Left lung (tissue), 14 donors: ENCODE measurements at places on chromosomes 7 and 10.

GRCh38 chr10:10259013-10259412 is 758.7 kb upstream of the CELF2 start:
- DNase-seq: no peak

- DNase-seq: no peak
Observed at GRCh38 chr7:107063245-107064120, 19.0 kb downstream of the PRKAR2B start.

GRCh38 chr7:82985144-82985802 is 177.4 kb downstream of the PCLO start:
- DNase-seq: no peak

GRCh38 chr10:88731296-88731695 is 25.2 kb downstream of the LIPK start:
- peak; percentile 16 for DNase-seq

DNA sequence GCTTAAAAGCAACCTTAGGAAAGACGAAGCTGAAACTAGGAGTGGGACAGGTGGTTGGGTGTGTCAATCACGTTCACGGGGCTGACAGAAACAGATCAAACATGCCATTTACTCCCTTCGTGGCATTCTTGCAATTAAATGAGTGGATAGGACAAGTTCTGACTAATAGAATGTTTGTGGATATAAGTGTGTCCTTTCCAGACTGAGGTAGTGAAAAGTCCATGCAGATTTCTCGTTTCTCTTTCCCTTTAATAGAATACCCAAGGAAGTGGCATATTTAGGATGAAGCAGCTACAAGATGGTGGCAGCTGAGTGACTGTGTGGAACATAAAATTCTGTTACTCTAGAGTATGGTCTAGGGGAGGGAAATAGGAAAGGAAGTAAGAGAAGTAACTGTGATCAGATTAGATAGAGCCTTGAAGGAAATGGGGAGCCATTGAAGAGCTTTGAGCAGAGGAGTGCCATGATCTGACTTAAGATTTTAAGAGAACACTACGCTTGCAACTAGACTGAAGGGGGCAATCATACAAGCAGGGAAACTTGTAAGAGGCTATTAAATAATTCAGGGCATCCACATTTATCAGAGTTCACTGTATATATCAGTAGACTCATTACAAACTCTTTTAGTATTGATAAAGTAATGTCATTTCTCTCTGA is 46.3 kb upstream of the HYAL4 start:
- DNase-seq: no peak

DNA sequence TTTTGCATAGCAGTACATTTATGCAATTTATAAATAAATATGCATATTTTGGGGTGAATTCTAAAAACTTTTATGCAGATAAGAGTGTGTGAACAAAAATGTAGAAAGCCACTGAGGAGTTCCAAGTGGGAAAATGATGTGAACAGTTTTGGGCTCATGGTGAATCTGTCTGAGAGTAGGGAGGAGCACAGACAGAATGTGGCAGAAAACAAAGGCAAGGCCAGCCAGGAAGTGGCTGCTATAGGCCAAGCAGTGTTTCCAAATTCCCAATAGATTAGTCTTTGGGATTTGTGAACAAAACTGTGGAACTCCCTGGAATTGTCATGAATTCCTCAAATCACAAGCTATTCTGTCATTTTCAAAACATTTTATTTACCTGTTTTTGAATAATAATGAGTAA is 73.6 kb upstream of the AMPH start:
- DNase-seq: no peak

GRCh38 chr7:130494431-130494858 is 2.6 kb downstream of the MEST start:
- no peak for DNase-seq

DNA sequence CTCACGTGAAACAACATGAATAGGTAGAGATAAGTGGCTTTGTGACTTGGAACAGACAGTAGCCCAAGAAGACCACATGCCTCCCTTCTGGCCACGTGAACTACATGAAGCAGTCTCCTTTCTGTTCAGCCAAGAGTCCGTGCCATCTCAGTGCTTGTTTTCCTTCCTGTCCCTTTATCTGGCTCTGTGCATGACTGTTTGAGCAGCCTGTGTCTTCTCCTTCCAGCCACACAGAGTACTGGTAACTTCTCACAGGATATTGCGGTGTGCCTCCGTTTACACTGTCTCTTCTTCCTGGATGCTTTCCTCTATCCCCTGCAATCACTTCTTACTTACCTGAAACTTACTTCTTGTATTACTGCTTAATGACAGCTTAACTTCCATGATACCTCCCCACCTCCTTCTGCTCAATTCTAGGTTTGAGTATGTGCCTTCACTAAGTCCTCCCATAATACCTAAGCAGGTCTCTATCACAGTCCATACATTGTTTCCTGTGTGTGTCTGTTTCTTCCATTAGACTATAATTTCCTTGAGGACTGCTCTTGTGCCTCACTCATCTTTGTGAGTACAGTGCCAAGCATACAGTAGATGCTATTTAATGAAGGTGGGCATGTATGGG is 748.7 kb downstream of the AUTS2 start:
- no peak for DNase-seq

- DNase-seq: no peak
Observed at GRCh38 chr7:29086545-29086944, 59.8 kb downstream of the CPVL start.

GRCh38 chr7:112296432-112296831 is 89.9 kb downstream of the ZNF277 start:
- no peak for DNase-seq

DNA sequence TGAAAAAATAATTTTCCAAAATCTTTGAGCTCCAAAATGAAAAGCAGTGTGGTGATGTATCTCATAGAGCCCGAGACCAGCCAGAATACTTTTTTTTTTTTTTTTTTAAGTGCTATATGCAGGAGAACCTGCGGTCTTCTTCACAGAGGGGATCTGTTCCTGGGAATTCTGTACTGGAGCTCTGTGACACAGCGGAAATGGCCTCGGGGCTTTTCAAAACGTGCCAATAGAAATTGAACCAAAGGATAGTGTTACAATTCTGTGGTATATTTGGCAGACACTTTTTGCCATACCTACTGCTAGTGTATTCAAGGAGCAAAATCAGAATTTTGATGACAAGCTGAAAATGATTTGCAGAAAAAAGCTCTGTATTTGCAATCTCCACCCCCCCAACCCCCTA is 1429.3 kb upstream of the LRRTM3 start:
- DNase-seq: no peak

DNA sequence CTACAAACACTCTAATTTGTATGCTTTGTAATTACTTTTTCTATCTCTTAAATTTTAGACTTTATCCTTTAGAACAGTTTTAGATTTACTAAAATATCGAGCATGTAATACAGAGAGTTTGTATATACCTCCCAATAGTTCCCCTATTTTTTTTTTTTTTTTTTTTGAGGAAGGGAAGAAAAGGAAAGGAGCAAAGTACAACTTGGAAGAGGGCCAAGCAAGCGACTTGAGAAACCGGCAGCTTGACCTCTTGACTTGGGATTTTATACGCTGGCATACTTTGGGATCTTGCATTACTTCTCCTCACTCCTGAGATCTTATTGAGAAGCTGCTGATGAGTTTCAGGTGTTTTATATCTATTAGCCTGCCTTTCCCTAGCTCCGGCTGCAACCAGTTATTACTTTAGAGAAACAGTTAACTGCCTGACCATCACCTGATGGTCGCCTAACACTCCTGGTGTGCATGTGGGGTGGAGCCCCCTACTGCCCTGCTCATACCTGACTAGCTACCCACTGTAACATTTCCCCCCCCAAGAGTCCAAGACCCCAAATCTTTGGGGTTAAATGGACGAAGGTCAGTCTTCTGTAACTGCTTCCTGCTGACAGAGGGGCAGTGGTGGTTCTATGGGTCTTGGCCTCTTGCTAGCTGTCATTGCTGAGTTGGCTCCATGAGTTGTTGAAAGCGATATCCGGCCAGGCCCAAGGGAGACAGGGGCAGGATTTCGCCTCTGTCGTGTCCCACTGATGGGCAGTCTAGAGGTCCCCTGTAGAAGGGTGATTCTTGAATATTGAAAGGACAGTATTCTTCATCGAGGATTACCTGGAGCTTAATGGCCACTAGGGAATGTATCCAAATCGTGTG is 28.5 kb downstream of the MKLN1 start:
- DNase-seq: peak; percentile 32

GRCh38 chr7:4449263-4449662 is 232.8 kb upstream of the FOXK1 start:
- no peak for DNase-seq

DNA sequence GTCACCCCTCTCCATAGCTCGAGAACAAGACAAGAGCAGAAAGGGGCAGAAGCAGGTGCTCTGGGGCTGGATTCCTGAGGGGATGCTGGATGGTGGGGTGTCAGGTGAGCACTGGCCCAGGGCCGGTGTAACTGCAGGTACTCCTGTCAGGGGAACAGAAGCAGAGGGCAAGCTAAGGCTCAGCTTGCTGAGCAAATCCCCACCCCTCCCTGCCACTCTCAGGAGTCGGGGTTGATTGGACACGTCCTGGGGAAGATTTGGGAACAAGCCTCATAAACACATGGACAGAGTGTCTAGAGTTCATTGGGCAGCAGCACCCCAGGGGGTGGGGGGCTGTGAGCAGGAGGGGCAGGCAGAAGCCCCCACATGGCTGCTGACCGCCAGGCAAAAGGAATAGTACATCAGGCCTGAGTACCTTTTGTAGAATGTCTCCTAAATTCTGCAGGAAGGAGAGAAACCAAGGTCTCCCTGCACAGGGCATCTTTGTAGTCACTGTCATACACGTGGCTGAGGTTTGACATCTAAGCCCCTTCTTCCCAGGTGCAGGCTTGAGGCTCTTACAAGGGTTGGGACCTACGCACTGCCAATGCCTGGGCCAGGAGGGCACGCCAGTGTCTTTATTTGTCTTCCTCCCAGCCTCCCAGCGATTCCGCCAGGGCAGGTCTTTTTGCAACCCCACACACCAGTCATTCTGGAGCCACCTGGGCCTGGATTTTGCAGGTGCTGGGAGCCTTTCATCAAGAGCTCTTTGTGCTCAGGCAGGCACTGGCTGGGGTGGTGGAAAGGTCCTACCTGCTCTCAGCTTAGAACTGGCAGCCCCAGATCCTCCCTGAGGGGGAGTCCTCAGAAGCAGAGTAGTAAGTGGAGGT is 2.8 kb downstream of the CALML3 start:
- DNase-seq: peak; percentile 21

DNA sequence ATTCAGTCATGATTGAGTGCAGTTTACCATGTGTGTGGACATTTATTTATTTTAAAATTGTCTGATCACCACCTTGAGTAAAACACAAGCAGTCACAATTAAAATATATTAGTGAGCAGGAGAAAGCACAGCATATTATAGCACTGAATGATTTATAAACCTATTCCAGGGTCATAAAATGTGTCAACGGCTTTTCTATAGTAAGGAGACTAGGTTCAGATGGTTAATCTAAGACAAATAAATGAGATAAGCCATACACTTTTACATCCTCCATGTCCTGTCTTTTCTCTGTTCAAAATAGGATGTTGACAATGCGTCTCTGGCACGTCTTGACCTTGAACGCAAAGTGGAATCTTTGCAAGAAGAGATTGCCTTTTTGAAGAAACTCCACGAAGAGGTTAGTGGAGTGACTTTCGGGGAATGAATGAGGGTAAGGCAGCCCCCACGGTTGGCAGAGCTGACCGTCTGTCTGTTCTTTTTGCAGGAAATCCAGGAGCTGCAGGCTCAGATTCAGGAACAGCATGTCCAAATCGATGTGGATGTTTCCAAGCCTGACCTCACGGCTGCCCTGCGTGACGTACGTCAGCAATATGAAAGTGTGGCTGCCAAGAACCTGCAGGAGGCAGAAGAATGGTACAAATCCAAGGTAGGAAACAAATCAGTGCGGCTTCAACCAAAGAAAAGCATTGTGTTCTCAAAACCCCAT is 5.4 kb downstream of the VIM start:
- no peak for DNase-seq
